CD4-positive, alpha-beta T cell treated with Interleukin-6 for 4 hours (primary cell): ENCODE measurements at places on chromosomes 16 and 17.
A peak's percentile ranks its signal among the peaks of the same experiment; 100 is the strongest.

- DNase-seq: no peak
Observed at GRCh38 chr16:729768-730665, 3.1 kb downstream of the HAGHL start.

DNA sequence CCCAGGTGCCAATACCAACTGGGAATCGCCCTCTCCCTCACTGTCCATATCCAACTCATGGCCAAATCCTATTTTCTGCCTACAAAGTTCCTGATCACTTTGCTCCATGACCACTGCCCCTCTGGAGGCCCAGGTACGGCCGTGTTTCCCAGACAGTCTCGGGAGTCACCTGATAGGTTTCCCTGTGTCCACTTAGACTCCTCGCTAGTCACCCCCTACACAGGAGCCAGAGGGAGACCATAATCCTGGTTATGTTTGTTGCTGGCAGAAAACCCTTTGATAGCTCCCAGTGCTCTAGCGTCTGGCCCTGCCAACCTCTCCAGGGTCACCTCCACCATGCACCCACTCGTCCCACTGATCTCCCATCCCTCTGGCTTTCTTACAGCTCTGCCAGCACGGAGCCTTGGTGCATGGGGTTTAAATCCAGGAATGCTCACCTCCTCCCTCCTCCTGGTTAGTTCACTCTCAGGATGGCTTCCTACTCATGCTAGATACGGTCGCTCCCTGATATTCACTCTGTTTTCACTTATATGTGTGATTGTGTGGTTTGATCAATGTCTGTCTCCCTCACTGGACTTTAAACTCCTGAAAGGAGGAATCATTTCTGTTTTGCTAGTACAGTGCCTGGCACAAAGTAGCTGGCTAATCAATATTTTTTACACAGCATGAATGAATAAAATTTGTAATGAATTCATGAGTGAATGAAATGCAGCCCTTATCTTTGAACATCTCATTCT lies 7.5 kb upstream of the CALB2 start:
- DNase-seq: no peak

GRCh38 chr16:56353054-56353921 lies 72.1 kb downstream of the AMFR start:
- DNase-seq: no peak

DNA sequence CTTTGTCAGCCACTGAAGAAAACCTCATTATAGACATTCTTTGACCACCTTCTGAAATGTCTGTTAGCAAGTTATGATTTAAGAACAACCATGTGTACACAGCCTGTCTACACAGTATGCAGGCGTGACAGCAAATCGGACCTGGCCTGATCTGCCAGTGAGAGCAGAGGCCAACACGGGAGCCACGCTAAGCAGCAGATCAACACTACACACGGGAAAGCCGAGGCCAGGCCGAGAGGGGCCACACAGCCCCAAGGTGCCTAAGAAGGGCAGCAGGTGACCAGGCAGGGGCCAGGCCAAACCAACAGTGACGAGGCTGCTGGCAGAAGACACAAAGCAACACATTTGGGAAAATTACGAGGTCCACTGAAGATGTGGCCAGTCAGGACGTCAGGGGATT lies 16.3 kb upstream of the FAAP100 start:
- no peak for DNase-seq

GRCh38 chr16:22055881-22056280 lies 36.5 kb upstream of the VWA3A start:
- DNase-seq: no peak

DNA sequence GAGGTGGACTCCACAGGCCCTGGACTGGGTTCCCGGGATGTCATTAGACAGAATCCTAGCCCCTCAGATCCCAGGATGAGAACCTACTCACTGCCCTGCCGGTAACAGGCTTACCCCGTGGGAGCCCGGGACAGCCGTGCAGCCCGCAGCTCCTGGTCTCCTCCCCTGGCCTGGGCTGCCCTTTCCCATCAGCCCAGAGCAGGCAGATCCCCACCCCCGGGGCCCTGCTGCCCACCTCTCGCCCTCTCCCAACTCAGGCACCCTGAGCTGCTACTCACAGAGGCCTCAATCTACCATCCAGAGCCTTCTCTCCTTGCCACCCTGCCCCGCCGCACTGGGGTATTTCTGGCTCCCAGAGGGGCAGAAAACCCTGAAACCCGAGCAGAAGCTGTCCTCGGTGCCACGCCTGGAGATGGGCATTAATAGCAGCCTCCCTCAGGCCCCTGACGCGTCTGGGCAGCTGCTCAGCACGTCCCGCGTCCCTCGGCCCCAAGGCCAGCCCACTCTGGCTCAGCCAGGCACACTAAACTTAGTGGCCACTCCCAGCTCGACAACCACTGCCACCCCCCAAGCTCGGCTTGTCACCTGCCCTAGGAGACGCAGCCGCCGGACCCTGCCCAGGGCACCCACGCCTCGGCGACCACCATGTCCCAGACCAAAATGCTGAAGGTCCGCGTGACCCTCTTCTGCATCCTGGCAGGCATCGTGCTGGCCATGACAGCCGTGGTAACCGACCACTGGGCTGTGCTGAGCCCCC lies at the start of gene CACNG1:
Gene CACNG1 (plus strand): TSS at position 539 of the 757 bp plus-strand sequence. CDS start 107 bp downstream, at position 646.
- DNase-seq: no peak

- DNase-seq: no peak
Observed at GRCh38 chr17:34447406-34447805, 84.4 kb upstream of the CCL1 start.

DNA sequence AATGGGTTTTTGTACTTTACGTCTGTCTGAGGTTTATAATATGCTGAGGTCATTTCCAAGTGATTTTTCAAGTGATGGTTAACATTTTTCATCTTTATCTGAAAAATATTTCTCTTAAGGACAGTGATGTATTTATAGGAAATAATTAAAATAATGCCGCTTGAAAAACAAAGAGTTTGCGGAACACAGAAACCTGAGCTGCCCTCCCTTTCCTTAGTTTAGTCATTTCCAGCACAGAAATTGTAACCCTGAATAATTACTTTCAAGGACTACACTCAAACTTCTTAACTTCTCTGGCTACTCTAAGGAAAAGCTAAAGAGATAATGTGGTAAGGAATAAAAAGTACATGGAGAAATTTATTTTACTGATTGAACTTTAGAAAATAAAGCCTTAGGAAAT lies 54.6 kb downstream of the MRTFB start:
- DNase-seq: no peak

GRCh38 chr16:1182316-1182671 lies 29.4 kb downstream of the CACNA1H start:
- no peak for DNase-seq

DNA sequence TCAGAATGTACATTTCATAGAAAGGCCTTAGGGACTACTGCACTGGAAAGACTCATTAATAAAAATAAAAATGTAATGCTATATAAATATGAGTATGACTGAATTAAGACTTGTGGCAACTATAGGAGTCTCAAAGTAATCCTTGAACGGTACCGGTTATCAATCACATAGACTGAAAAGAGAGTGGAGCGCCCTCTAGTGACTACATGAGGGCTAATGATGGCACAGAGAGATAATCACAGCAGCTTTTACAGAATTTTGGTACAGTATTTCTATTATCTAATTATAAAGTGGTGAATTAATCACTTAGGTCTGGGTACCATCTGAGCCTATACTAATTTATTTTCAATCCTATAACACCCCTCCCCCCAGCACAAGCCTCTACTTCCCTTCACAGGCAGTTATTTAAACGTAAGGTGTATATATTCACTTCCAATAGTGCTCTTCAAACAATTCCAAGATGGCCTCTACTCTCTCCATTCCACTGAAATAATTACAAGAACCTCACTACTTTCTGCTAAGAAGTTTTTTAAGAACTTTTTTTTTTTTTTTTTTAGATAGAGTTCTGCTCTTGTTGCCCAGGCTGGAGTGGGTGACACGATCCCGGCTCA lies 40.7 kb upstream of the ANKFY1 start:
- peak; percentile 69 for DNase-seq

GRCh38 chr17:965311-965989 lies 14.1 kb downstream of the NXN start:
- DNase-seq: no peak

GRCh38 chr16:88292007-88292970 lies 90.5 kb upstream of the ZNF469 start:
- no peak for DNase-seq

GRCh38 chr17:80220054-80220735 lies at the start of the genes SGSH and SLC26A11:
Gene SGSH, minus strand, starts transcription at chr17:80220333. Its CDS starts 20 bp downstream, at chr17:80220313.
Gene SLC26A11, plus strand, starts transcription at chr17:80220427. Its CDS starts 1,134 bp downstream, at chr17:80221561.
- peak; percentile 72 for DNase-seq

GRCh38 chr17:61208301-61209105 lies 191.1 kb upstream of the TBX2 start:
- no peak for DNase-seq

GRCh38 chr17:83125515-83126274 lies 46.3 kb downstream of the METRNL start:
- DNase-seq: no peak

DNA sequence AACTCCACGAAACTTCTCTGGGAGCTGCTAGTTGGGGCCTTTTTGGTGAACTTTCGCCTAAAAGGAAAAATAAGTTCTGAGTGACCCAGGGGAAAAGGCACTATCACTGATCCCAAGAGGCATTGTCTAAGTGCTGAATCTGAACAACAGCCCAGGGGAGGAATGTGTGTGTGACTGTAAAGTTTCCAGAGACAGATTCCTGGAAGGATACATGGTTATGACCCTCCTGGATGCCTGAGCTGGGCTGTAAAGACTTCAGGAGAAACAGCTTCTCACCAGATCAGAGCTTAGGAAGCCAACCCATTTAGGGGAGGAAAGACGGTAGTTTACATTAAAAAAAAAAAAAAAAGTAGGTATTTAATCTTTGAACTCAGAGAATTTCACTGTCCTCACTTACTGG lies 20.2 kb downstream of the HIGD1B start:
- DNase-seq: no peak

- no peak for DNase-seq
Observed at GRCh38 chr16:87582216-87582965, 19.9 kb upstream of the JPH3 start.

DNA sequence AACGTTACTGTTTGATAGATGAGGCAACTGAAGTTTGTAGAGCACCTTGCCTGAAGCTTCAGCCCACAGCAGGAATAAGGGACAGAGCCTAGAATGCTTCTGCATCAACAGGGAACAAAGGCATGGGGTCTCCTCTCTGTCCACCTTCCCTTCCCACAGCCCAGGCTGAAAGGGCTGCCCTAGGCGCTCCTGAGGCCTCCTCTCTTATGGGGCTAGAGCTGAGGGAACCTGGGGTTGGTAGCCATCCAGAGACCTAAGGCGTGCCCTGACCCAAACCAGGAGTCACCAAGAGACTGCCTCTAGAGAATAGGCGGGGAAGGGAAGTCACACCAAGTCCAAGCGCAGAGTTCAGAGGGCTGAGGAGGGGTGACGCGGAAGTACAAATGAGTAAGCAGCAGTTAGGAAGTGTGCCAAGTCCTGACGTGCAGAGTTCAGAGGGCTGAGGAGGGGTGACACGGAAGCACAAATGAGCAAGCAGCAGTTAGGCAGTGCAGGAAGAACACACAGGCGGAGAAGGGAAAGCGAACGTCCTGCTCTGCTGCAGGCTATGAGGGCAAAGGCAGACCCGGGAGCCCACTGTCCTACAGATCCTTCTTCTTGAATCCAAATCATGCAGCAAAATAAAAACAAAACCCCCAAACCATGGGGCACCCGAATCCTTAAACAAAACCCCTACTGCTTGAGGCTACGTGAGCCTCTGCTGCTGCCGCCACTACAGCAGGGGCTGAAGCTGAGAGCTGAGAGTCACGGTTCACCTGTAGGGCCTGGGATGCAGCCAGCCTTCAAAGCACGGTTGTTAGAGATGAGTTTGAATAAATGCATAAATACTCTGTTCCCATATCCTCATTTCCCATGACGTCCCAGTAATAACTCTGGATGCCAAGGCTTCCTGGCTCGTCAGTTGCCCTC lies 2.7 kb upstream of the SPG7 start:
- DNase-seq: peak; percentile 94

DNA sequence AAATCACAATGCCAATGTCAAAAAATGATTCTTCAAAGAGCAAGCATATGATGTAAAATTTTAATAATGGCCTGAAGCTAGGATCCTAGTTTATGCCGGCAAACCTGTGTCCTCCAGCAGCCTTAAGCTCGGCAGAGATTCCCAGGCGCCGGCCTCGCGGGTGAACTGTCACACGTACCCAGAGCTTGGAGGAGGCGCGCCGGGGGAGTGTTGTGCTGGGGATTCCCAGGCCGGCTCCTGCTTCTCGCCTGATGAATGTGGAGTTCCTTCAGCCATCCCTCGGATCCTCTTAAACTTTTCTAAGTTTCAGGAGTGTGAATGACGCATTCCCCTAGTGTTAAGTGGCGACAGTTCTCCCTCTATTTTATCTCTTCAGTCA lies 19.1 kb upstream of the NTN1 start:
- no peak for DNase-seq

DNA sequence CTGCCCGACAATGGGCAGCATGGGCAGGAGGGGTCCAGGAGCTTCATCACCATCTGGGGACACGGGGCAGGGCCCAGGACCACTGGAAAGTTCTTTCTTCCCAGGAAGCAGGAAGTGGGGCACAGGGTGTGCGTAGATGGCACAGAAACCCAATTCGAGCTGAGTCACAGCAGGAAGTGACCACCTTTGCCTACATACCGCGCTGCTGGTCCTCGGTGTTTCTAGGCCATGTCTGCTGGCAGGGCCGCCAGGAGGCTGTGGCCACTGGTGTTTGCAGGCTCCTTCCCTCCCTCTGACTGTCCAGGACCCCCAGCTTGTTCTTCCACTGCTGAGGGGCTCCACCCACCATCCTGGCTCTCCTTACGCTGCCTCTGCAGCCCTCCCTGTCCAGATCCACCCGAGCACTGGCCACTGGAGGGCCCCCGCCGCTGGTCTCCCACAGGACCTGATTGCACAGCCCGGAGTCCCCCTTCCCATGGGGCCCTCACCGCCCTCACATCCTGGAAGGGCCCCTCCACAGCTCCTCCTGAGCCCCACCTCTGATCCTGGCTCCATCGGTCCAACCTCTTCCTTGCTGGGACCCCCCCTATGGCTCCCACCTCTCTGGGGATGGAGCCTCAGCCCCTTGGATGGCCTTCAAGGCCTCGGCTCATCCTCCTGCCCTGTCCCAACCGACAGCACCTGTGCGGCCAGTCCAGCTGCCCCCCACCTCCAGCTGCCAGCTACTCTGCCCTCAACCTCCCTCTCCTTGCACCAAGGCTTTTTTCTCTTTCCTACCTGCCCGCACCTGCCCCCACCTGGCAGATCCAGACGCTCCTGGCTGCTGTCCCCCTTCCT lies 14.5 kb upstream of the RASD1 start:
- no peak for DNase-seq

- no peak for DNase-seq
Observed at GRCh38 chr17:19460700-19461099, 49.7 kb downstream of the RNF112 start.

GRCh38 chr16:88649924-88650748 lies 717 bp downstream of the CYBA start:
- peak; percentile 59 for DNase-seq

GRCh38 chr16:11034481-11034931 lies 90.1 kb downstream of the CLEC16A start:
- no peak for DNase-seq

- no peak for DNase-seq
Observed at GRCh38 chr16:58399718-58400633, 7.7 kb downstream of the GINS3 start.

DNA sequence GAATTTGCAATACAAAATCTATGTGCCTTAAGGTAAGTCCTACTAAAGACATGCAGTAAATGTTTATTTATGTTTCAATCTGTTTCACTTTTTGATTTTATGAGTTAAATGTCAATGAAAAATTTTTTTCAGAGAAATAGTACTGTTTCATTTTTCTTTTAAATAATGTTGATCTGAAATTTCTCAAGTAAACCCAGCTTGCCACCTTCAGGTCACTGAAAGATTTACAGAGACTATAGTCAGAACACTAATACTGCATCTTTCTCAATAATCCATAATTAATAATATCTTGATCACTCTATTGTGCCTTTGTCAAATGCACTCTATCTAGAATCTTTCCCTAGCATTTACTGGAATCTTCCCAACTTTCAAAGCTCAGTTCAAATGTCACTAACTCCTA lies 6.5 kb upstream of the DHX40 start:
- DNase-seq: no peak
